ENCODE measurements at places on chromosomes 6 and 20.

- no peak for DNase-seq
Measured at GRCh38 chr6:161151059-161151645, 122.7 kb downstream of the AGPAT4 start.

DNA sequence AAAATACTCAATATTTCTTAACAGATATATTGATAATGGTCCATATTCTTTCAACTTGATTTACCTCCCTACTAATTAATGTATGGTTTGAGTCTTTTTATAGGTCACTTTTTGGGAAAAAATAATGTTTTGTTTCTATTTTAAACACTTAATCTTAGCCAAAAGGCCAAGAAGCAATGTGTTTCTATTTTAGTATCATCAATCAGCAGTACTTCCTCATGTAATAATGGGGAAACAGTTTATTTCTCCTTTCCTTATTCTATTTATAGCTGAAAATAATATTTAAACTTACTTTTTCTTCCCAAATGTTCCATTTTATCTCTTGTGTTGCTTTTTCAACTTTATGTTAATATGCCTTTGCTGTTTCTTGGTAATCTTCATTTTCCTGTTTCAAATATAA lies 295.1 kb downstream of the ALDH8A1 start:
- DNase-seq: no peak

DNA sequence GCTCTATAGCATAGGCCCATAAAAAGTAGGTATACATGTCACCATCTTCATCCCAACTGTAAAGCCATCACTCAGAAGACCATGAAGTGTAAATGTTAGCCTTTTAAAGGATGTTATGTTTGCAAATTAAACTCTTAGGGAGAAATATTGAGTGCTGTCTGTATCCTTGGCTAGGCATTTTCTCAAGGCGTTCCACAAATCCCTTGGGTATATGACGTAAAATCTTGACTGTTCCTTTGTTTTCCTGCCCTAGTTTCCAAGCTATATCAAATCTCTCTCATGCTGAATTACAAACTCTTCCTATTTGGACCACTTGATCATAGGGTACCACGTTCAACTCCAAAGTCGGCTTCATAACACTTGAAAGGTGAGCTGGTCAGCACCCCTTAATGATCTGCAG lies 486.2 kb downstream of the HDGFL1 start:
- no peak for DNase-seq

DNA sequence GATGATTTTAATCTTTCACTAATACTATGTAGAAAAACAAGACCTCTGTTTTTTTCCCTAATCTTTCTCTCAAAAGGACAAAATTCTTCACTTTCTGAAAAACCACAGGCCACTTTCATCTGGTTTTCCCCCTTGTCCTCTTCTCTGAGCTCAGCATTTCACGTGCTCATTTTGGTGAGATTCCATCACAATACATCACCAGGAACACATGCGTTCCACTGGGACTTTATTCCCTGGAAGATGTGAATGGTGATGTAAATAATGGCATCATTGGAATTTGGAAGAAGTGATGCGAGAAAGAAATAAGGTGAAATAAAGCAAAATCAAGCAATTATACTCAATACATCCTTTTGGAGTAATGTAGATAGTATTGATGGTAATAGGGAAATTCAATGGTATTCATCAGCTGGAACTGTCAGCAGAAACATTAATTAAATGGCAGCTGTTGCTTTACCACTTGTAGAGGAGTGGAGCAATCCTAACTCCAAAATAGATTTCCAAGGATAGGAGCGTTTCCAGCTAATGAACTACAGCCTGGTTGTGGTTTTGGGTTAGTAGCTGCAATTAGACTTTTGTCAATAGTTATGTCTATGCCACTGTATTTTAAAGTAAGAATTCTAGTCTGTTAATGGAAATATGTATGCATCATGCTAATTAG lies 11.5 kb downstream of the FILIP1 start:
- DNase-seq: no peak

GRCh38 chr6:48670546-48670945 lies 559.5 kb upstream of the PTCHD4 start:
- no peak for DNase-seq

- DNase-seq: peak; percentile 37
Measured at GRCh38 chr6:89385156-89385667, 26.9 kb downstream of the RRAGD start.

GRCh38 chr6:118986312-118986711 lies 51.4 kb upstream of the MCM9 start:
- no peak for DNase-seq

- DNase-seq: no peak
Measured at GRCh38 chr20:63518946-63519667, 1.5 kb upstream of the PPDPF start.

GRCh38 chr6:107443608-107444267 lies 15.6 kb downstream of the PDSS2 start:
- DNase-seq: no peak

GRCh38 chr20:41135187-41135887 lies 2.0 kb upstream of the PLCG1 start:
- DNase-seq: peak; percentile 54

- peak; percentile 22 for DNase-seq
Measured at GRCh38 chr20:3071610-3072529, at the start of gene OXT. Gene OXT (plus strand): TSS chr20:3071620. CDS start chr20:3071656, 36 bp downstream.

- no peak for DNase-seq
Measured at GRCh38 chr6:13807696-13808095, 6.7 kb downstream of the MCUR1 start.

- peak; percentile 49 for DNase-seq
Measured at GRCh38 chr6:252775-253535, 39.3 kb upstream of the DUSP22 start.

DNA sequence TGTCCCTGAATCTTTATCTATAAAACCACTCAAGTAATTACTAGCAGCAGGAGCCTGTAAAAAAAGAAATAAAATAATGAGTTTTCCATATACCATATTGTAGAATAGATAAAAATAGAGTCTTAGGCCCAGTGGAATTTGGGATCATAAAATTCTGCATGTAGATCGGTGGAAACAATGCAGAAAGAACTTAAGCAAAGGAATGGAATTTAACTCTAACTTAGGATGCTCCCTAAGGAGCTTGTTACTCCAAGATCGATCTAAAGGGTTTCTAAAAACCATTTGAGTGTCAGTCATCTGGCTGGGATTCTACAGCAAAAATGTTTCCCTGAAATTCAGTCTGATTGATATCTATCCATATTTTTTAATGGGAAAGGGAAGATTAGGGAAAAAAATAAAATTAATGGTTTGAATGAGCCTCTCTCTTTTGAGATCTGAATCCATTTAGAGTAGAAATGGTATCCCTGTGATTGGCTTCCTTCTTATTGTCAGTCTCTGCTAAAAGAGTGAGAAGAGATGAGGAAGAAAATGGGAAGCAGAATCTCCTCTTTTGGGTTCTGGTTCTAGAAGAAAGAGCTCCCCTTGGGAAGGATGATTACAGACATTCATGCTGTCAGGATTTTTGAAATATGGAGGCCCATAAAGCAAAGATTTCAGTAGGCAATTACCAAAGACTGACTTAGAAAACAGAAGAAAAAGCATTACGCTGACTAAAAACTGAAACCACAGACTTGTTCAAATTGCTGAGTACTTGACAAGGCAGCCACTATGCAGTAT lies 564.3 kb upstream of the MARCKS start:
- no peak for DNase-seq

DNA sequence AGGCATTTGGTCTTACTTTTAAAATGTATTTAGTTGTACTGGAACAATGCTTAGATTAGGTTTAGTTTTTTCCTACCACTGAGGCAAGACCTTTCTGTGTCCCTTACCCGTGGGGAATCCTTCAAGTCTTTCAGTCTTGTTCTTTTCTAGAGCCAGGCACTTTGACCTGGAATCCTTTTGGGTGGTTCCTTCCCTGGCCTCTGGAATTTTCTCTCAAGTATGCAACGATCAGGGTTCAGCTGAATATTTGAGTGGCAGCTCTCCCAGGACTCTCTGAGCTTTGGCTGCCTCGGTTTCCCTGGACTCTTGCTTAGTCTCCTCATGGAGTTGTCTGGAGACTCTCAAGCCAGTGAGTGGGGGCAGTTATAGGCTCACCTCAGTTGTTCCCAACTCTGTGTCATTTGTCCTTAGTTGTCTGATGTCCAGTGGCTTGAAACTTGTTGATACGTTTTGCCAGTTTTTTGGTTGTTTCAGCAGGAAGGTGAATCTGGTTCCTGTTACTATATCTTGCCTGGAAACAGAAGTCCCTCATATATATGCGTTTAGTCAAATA lies 118.1 kb downstream of the QKI start:
- DNase-seq: no peak

DNA sequence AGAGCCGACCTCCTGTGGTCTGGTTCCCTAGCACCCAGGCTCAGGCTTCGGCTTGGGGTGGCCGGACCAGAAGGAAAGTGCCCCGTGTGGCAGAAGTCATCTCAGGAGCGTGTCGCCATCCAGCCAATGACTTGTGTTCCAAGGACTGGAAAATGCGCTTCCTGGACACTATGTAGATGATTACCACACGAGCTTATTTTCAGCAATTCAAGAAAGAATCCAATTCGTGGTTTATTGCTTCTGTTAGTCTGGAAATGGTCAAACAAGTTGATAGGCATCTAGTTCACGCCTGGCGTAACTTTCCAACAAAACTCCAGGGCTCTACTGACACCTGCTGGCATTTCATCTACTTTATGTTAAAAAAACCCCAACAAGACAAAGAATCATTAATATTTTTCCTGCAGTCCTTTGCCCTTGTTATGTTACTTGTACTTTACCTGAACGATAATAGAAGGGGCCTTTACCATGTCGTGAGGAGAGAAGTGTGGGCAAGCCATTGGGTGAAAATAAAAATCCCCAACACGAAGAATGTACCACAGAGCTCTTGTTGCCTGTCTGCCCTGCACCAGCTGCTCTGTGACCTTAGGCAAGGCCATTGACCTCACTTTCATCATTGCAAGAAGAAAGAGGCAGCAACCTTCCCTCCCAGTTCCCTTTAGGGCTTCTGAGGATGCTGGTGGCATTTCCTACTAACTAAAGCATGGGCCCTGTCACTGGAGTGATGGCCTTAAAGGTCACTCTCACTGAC lies 154.7 kb upstream of the LAMP5 start:
- peak; percentile 37 for DNase-seq

DNA sequence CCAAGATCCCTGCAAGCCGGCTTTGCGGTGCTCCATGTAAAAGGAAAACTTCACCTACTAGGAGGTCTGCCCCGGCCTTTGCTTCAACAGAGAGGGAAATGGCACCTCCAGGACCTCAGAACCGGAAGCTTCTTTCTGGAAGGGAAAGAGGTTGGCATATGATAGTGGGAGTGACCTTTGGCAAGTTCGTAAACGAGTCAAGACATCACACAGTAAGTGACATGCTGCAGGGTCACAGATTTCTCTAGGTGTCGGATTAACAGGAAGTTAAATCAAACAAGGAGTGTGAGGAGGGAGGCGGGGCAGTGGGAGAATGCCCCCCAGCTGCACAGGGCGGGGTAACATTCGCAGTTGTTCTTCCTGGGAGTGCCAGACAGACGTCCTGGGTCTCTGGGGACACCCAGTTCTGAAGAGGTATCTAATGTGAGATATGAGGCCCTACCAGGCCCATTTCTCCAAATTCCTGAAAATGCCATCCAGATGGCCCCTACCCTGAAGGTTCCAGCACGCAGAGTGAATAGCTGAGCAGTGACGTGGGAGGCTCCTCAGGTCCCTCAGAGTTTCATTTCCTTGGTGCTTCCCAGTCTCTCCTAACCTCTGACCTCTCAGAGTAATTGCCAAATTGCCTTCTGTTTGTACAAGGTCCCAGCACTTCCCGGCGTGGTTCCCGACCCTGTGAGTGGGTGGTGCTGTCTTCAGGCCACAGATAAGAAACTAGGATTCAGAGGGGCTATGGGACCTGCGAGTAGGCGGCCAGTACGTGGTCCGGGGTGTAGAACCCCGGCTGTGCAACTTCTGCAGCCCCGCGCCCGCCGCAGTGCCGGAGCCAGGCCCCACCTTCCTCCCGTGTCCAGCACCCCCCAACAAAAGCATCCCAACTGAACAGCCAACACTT lies 1.9 kb downstream of the RRBP1 start:
- no peak for DNase-seq

DNA sequence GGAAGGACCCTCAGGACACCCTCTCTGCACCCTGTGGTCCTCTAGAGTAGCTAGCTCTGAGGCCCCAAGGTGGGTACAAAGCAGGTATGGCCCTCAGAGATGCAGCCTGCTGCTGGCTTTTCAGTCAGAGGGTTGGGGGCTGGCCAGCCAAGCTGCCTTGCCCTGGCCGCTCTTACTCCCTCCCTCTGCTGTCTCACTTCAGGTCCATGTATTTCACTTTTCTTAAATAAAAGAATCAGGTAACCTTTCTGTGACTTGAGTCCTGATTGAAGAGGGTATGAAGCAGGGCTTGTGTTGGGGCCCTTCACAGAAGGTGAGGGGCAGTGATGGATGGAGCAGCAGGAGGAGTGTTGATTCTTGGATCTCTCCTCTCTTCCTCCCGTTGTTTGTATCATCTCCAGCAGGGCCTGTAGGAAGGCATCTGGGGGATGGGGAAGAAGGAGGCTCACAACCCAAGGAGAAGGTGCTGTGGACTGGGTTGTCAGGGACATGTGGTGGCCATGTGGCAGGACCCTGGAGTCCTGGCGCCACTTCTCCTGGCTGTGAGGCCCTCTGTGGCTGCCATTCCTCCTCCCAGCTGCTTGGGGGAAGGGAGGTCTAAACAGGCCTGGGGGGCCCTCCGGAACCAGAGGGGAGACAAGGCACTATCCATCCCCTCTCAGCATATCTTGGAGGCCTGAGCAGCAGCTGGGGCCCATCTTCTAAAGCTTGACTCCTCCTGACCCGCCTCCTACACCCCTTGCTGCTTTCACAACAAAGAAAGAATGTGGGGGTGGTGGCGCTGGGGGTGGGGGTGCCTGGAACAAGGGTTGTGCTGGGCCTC lies 1.1 kb upstream of the PTK7 start:
- DNase-seq: no peak

GRCh38 chr6:162512744-162513143 lies 214.8 kb downstream of the PRKN start:
- no peak for DNase-seq

DNA sequence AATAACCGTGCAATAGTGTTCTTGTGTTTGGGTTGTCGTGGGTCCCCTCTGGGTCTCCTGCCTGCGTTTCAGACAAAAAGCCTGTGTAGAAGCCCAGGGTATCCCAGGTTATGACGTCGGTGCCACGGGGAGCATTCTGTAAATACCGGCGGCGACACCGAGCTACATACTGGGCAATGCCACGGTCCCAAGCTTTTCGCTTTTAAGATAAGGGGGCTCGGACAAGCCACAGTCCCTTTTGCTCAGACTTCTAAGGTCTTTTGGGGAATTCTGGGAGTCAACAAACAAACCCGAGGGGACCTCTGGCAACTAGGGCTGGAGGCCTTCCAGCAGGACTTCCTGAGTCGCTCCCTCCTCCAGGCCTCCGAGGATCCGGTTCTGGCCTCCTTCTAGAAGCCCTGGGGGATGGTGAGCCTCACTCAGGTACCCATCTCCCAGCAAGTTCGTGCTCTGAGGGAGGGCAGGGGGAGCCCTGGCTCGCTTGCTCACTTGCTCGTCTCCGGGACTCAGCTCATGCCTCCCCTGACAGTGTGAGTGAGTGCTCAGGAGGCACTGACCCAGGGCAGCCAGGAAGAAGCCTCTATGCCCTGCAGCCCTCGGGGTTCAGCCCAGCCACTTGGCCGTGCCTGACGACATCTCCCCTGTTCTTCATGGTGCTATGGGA lies 62.4 kb upstream of the MRPS10 start:
- no peak for DNase-seq

All from NCI-H1417 (cell line).